ENCODE measurements at places on chromosomes 7 and 10.

DNA sequence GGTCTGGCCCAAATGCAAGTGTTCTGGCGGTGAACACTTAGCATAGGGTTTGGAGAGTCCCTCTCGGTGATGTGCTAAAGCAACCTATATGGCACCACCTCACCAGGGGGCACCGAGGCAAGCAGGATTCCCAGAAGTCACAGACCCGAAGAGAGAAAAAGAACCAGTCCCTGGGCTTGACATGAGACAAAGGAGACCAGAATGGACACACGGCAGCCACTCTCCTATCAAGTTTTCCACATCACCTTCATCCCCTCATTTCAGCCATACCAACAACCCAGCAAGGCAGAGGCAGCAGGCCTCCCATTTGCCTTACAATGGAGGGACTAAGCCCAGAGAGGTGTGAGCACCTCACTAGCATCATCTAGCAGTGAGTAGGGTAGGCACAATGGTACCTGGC is 19.7 kb downstream of the GPRIN2 start:
- no peak for DNase-seq

DNA sequence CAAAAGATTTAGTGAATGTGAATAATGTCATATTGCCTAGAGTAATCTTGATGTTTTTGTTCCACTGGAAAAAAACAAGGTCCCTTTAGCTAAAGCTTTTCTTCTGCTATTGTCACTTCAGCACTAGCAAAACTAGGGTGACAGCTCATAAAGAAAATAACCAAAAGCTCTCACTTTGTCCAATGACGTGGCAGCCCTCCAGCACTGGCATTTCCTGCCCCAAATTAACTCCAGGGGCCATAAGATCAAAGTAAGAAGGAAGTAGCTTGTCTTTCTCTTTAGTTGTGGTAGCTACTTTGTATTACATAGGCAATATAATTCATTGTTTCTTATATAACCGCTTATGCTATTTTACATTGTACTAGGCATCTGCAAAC is 47.3 kb downstream of the LRRN3 start:
- DNase-seq = peak; percentile 45

DNA sequence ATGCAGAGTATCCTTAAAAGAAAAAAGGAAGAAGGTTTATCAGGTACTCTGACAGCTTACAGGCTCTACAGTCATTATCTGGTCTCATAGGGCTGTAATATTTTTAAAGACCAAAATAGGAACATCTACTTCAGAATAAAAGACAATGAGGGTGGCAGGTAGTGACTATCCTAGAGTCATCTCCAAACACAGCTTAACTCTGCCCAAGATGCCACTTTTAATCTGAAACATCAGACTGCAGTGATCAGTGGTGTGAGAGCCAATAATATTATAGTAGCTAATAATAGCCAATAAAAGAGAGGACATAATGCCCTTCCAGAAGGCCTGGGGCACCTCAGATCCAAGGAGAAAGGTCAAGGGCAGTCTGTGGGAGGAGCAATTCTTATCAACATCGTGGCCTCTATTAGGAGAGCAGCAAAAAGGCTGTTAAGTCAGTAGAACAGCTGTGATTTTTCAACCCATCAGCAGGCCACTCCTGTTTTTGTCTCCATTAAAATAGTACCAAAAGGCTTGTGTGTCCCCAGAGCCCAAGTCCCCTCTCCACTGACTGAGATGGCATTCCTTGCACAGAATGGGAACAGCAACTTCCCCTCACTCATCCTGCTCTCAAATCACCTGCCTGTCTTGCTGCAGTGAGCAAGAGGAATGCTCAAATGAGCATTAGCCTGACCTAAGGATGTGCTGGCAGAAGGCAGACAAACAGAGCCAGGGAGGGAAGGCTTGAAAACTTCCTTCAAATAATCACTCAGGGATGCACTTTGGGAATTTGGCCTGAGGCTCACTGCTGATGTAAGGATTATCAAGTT is 20.7 kb upstream of the SPOCK2 start:
- DNase-seq = no peak

- DNase-seq = peak; percentile 87
These were observed at the start of gene AGMO for GRCh38 chr7:15561835-15562234. AGMO (minus strand) TSS chr7:15562015.

GRCh38 chr7:112347088-112347487 is 103.2 kb upstream of the IFRD1 start:
- DNase-seq = no peak

DNA sequence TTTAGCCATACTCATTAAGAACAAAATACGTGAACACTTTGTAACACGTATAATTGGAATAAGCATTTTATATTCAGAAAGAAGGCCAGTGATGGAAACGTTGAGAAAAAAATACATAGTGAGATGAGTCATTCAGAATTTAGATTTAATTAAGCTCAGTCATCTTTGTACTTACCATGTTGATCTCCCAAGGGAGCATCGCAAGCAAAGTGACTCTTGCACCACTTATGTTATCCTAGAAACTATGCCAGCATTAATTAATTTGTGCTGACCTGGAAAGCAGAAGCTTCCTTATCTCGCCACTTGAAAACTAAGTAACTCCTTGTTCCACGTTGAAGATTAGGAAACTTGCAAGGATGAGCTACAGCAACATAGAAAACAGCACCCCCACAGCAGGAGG is 9.7 kb upstream of the MPP7 start:
- DNase-seq = no peak

DNA sequence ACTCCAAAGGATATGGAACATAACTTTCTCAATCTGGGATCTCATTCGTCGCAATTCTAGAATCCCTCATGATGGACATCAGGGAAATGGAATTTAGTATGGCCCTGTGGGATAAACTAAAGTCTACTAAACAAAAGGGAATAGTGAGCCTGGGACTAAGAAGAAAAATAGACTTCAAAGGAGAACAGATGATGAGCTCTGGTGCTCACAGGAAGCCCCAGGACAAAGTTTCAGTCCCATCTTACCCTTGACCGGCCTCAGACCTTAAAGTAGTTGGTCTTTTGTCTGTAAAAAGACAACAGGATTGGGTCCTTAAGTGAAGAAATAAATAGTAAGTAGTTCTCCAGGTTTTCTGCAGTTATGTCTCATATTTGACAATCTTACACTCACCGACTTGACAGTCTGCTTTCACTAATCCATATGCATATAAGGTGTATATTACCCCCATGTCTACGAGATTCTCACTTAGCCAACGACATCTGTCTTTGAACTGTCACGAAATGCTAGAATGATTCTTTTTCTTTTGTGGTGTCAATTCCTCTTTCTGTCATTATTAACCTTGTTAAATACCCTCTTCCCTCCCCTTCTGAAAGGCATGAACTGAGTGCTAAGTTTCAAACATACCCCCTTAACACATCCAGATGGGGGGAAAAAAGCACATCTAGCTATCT is 10.9 kb upstream of the IKZF1 start:
- DNase-seq = no peak
